ENCODE measurements at places on chromosomes 13 and 19.
A peak's percentile ranks its signal among the peaks of the same experiment; 100 is the strongest.

GRCh38 chr13:91594061-91594460 is 195.6 kb downstream of the GPC5 start:
- no peak for DNase-seq

DNA sequence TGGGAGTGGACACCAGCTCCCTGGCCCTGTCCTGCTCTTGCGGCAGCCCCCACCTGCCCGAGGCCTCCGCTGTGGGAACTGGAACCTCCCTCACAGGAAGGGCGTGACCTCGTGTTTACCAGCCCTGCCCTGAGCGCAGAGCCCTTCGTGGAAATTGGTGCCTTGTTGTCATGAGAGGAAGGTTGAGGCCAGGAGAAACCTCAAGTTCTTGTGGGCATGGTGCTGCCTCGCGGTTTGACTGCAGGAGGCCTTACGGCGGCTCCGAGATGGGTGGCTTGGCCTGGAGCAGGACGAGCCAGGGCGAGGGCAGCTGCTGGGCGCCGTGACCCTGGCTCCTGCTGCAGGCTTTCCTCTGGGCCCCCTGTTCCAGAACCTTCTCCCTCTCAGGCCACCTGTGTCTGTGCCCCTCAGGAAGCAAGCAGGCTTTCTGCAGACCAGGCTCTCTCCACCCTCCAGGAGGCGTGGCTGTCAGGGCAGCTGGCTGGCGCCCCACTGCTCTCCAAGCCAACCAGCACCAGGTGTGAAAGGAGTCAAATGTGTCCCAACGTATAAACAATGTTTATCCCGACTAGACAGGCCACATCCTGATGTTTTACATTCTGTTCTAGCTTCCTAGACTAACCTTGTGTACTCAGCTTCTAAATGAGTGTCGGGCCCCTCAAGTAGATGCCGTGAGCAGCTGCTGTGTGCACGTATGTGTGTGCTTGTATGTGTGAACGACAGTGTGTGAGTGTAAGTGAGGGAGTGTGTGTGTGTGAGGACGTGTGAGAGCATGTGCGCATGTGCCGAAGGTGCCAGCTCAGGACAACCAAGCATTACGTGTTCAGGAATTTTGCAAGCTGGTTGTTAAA is 10.4 kb upstream of the RASA3 start:
- DNase-seq = no peak

DNA sequence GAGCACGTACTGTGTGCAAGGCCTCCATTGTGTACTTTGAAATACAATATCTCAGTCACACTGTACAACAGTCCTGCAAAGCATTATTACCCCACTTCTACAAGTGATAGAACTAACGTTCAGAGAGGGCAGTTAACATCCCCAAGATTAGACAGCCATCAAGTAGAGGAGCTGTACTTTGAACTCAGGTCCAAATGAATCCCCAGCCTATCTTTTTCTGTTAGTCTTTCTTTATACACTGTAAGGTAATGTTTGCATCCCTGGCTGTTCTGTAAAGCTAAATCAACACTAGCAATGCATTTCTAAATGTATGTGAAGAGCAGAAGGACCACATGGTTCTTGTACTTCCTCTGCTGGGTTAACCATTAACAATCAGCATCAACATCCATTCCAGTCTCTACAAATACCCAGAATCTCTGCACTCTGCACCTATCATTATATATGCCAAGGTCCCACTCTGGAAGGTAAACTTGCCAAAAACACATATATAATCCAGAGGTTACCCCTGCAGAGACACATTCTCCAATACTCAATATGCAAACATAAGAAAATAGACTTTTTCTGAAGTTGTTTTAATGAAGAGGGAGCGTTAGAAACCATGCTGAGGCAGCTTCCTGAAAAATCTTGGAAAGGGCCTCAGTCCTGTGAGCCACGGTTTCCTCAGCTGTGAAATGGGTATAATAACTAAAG is 182.3 kb downstream of the MZT1 start:
- no peak for DNase-seq

DNA sequence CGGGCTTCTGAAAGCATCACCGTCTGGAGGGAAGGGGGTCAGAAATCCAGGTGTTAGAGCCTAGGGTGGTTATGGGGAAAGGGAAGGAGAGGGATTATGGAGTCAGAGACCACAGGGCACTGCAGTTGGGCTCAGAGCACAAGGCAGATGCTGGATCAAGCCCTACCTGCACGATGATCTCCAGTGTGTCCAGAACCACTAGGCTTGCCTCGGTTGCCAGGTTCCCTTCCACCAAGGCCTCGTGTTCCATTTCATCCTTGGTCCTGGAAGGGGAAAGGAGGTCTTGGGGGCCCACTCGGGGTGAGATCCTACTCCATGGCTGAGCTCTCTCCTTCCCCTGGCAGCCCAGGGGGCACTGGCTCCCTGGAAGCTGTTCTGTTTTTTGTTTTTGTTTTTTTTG is 17.0 kb upstream of the KANK2 start:
- DNase-seq = no peak

DNA sequence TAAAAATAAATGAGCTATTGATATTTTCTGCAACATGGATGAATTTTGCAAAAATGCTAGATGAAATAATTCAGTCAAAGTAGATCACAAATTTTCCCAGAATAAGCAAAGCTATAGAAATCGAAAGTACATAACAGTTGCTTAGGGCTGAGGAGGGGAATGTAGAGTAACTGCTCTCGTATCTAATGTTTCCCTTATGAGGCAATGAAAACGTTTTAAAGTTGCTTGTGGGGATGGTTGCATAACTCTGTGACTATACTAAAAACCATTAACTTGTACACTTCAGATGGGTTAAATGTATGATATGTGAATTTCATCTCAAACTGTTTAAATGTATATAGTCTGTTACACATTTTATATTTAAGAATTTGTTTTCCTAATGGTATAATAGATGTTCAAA is 231.7 kb downstream of the GGACT start:
- no peak for DNase-seq

DNA sequence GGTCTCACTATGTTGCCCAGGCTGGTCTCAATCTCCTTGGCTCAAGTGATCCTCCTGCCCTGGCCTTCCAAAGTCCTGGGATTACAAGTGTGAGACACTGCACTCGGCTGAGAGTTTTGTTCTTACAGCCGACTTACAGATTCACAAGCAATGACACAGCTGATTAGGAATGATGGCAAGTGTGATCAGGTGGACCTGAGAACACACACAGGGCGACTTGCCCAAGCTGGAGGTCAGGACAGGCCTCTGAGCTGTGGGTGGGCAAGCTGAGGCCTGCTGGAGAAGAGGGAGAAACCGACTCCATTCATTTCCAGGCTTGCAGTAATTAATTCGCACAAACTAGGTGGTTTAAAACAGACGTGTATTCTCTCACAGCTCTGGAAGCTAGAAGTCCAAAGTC is 8.1 kb upstream of the ATG4D start:
- DNase-seq = peak; percentile 1

GRCh38 chr19:38816131-38816750 is 3.5 kb upstream of the LGALS4 start:
- no peak for DNase-seq

Measured in D721Med (cell line).